Activated naive CD4-positive, alpha-beta T cell treated with anti-CD3 and anti-CD28 coated beads for 36 hours (primary cell): ENCODE measurements at places on chromosomes 7 and 10. TPM values are rescaled to one million over a fixed set of nuclear protein-coding genes. Genes with fewer than 3 reads are reported as not detected.

The ASIC3 gene
- total RNA-seq, result 7.9 TPM

The SHOC2 gene
- 27.2 TPM for total RNA-seq

The CDHR3 gene
- 0.52 TPM for total RNA-seq

The PIK3CG gene
- 3.6 TPM for total RNA-seq

The NCF1 gene
- 0.50 TPM for total RNA-seq

The ANKRD30A gene
- total RNA-seq, result not detected

The PNLIP gene
- not detected for total RNA-seq

The GJC3 gene
- total RNA-seq, result 1.1 TPM

The CEP55 gene
- total RNA-seq, result 64.4 TPM

The ELAPOR2 gene
- total RNA-seq, result 3.2 TPM

The NUB1 gene
- total RNA-seq, result 46.6 TPM

The NOD1 gene
- total RNA-seq, result 9.8 TPM

The ZNF212 gene
- 9.0 TPM for total RNA-seq

The RAB19 gene
- 4.6 TPM for total RNA-seq

The CPA1 gene
- total RNA-seq, result not detected

The LIPJ gene
- not detected for total RNA-seq

The ABCA13 gene
- total RNA-seq, result not detected

The PFKP gene
- 96.2 TPM for total RNA-seq
